ENCODE measurements at places on chromosomes 16 and 17.

DNA sequence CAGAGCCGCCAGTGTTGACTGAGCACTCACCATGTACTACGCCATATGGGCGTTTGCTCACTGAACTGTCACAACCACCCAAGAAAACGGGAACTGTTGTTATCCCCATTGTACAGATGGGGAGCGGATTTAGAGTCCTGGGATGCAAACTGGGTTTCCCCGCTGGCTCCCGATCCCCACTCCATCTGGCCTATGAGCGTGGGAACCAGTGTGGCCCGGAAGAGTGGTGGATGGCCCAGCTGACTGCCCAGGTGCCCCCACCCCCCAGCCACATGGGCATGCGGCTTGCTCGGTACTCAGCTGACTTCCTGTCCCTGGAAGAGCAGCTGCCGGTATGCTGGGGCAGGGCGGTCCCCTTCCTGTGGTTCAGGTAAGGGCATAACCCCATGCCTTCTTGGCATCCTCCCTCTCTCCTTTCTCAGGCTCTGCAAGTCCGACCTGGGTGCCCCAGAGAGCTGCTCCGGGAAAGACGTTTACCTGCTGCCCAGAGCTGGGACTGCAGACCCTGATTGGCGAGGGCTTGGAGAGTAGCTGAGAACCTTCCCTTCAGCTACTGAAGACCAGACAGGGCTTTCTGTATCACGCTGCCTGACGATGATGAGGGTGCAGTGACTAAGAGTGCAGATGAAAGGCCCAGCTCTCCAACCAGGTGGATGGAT, 16.2 kb downstream of the SOCS3 start:
- DNase-seq, result no peak

DNA sequence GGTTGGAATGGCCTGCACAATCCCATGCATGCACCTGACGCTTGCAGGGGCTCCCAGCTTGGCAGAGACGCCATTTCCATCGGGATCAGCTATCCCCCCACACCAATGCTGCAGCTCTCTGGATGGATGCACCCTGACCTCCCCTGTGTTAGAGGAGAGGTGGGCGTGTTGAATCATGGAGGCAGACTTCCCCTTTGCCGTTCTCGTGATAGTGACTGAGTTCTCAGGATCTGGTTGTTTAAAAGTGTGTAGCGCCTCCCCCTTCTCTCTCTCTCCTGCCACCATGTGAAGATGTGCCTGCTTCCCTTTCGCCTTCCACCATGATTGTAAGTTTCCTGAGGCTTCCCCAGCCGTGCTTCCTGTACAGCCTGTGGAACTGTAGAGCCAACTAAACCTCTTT, 17.8 kb upstream of the KCNH6 start:
- DNase-seq, result no peak

GRCh38 chr16:1991948-1992703, 2.4 kb downstream of the SYNGR3 start:
- peak; percentile 79 for DNase-seq

GRCh38 chr17:9044772-9045463, 23.6 kb downstream of the NTN1 start:
- no peak for DNase-seq
